ENCODE measurements at places on chromosomes 3 and 15. TPM values are rescaled to one million over a fixed set of nuclear protein-coding genes. Genes with fewer than 3 reads are reported as not detected.

IQCF5 gene
- polyA plus RNA-seq, result not detected

PIK3R4 gene
- 47.2 TPM for polyA plus RNA-seq

DNA sequence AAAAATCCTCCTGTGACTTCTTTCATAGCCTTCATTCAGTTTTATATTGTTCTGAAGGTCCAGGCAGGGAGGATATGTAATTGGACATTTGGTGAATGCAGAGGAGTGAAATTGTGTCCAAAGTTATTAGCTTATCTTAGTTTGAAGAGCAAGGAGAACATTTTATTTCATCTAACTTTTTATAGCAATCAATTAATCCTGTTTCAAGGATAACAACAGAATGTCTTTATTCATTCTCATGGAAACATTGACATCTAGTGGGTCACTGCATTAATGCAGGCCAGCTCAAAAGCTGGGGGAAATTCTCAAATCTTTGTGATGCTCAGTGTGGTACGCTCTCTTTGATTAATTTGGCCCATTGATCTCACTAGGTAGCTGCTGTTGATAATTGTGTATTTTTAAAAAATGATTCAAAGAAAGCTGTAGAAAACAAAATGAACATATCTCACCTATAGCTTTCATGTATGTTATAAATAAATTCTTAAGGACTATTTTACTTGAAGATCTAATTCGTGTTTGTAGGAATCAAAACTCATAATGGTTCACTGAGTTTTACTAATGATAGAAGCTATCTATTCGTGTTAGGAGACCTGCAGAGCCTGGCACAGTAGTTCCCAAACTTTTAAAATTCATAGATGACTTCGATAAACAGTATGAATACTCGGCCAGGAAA, 150.8 kb upstream of the KCNMB2 start:
- no peak for DNase-seq

DNA sequence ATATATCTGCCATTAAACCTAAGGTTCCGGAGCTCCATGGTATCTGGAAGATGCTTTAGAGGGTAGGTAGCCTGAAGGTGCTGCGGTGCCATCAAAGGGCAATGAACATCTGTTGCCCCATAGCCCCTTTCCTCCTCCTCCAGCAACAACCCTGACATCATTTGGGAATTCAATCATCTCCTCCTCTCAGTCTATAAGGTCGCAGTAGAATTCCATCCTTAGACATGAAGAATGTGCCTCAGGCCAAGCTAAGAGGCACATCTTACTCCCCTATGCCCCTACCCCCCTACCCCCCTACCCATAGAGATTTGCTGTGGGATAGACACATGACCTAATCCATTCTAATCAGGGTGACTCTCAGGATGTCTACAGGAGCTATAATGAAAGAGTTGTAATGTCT, 1099.7 kb upstream of the CFAP20DC start:
- DNase-seq, result no peak

DNA sequence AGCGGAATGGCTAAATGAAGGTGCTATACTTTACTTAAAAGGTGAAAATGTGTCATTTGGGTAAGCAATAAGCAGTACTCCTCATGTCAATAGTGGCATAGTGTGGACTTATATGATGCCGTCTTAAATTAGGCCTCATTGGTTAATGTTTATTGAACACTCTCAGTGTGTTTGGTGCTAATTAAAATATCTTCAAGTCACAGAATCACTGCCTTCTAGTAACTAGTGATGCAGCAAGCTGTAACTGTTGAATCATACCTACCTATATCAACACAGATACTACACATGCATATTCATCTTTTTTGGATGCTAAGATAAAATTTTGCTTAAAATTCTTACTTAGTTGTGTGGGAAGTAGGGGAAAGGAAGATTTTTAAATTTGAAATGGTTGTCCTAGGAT, 30.7 kb downstream of the ARHGAP31 start:
- DNase-seq, result no peak

DNA sequence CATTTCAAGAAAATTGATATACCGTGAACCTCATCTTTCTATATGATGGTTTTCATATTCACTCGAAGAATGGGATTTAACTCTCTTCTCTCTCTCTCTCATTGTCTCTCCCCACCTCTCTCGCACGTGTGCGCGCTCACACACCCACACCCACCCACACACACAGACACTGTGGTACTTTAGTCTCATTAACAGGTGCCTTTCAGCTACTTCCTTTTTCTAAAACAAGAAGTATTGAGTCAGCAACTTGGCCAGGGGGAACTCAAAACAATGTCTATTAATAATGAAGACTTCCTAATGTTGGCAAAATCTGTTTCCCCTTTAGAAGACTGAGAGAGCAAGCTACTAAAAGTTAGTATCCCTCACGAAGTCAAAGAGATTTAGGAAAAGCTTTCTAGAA, 150.7 kb downstream of the TMCO5A start:
- no peak for DNase-seq

- no peak for DNase-seq
These were observed 8.6 kb downstream of the RHCG start for GRCh38 chr15:89487791-89488190.
